ENCODE measurements at places on chromosomes 1 and 21.
A peak's percentile ranks its signal among the peaks of the same experiment; 100 is the strongest.

- DNase-seq = peak; percentile 15
Measured at GRCh38 chr1:66360285-66360724, 173.6 kb upstream of the SGIP1 start.

- no peak for DNase-seq
Measured at GRCh38 chr21:31446226-31446855, 102.3 kb upstream of the TIAM1 start.

- DNase-seq = no peak
Measured at GRCh38 chr1:25821630-25822091, 1.9 kb downstream of the MTFR1L start.

GRCh38 chr1:92882819-92883218, 51.0 kb downstream of the RPL5 start:
- no peak for DNase-seq

DNA sequence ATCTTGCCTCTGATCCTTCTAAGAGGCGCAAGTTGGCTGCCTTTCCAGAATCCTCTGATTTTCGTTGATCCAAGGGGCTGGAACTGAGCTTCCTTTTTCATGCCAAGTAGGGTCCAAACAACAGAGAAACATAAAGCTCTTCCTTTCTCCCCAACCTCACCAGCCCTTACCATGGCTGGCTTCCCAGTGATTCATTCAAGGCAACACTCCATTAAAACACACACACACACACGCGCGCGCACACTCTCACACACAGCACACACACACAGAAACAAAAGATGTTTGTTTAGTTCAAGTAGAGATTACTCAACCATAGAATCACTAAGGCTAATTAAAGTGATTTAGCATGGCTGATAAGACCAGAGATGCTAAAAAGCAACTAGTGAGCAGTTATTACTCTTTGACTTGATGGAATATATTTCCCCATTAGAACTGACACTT, 13.0 kb upstream of the GUCA2A start:
- peak; percentile 73 for DNase-seq

- DNase-seq = no peak
Measured at GRCh38 chr1:42239555-42239954, 75.0 kb upstream of the GUCA2A start.

DNA sequence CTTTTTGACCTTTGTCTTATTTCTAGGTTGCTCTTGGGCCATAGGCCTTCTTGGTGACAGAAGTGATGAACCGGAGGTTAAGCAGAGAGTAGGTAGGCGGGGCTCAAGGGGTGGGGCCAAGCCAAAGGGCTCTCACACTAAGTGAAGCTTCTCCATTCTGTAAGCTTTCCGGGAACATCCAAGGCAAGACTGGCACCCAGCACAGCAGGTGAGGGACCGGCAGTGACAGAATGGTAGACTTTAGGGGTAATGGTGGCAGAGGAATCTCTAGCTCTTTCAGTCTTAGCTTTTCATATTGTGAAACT, at the start of gene TNFAIP8L2:
TNFAIP8L2 (plus strand) TSS at position 135 of the 305 bp plus-strand sequence. CDS start 2,049 bp downstream, outside the sequence.
- no peak for DNase-seq
